ENCODE measurements at places on chromosomes 13 and 19.

DNA sequence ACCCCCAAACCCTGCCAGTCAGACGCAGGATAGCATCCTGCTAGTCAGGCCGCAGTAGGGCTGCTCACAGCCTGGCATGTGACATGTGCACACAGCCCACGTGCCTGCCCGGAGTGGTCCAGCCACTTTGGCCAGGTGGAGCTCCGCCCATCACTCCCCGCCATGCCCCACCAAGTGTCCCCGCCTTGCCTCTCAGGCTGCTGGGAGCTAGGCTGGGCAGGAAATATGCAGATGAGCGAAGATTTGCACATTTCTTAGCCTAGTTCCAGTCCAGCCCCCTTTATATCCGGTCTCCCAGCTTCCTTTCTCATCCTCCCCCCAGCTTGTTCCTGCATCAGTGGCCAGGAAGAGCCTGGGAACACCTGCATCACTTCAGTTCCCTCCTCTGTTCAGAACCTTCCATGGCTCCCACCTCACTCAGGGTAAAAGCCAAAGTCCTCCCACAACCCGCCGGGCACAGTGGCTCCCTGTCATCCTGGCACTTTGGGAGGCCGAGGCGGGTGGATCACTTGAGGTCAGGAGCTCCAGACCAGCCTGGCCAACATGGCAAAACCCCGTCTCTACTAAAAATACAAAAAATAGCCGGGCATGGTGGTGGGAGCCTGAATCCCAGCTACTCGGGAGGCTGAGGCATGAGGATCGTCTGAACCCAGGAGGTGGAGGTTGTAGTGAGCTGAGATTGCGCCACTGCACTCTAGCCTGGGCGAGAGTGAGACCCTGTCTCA lies 2.3 kb upstream of the DOCK6 start:
- no peak overlapping the region for H3K4me3 ChIP-seq
- no peaks in the 10 kb centered on the region for H3K36me3 ChIP-seq
- H3K27ac ChIP-seq = no peak overlapping the region
- peaks cover 15% of the 10 kb centered on the region for H3K27me3 ChIP-seq
- H3K4me1 ChIP-seq = peaks cover 5% of the 10 kb centered on the region
- no peak for DNase-seq

DNA sequence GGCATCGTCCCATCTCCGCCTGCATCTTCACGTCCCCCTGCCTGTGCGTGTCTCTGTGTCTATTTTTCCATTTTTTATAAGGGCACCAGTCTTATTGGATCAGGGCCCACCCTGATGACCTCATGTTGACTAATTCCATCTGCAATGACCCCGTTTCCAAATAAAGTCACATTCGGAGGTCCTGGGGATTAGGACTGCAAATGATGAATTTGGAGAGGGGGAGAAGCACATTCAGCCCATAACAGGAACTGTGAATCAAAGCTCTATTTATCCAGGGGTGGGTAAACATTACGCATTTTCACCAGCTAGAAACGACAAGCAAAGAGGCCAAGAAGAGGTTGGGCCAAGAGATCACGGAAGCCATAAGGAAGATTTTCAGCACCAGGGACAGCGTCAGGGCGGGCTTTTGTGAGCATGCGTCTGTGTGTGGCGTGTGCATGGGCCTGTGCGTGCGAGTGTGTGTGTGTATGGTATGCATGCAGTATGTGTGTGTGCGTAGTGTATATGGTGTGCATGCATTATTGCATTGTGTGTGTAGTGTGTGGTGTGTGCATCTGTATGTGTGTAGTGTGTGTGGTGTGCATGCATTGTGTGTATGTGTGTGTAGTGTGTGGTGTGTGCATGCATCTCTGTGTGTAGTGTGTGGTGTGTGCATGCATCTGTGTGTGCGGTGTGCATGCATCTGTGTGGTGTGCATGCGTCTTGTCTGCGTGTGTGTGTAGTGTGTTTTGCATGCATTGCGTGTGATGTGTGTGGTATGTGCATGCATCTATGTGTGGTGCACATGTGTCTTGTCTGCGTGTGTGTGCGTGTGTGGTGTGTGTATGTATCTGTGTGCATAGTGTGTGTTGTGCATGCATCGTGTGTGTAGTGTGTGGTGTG lies 19.6 kb downstream of the CELF5 start:
- no peak for DNase-seq
- no peaks in the 10 kb centered on the region for H3K4me1 ChIP-seq
- H3K4me3 ChIP-seq = no peak overlapping the region
- H3K36me3 ChIP-seq = no peaks in the 10 kb centered on the region
- H3K27me3 ChIP-seq = peaks cover 3% of the 10 kb centered on the region
- no peak overlapping the region for H3K27ac ChIP-seq

DNA sequence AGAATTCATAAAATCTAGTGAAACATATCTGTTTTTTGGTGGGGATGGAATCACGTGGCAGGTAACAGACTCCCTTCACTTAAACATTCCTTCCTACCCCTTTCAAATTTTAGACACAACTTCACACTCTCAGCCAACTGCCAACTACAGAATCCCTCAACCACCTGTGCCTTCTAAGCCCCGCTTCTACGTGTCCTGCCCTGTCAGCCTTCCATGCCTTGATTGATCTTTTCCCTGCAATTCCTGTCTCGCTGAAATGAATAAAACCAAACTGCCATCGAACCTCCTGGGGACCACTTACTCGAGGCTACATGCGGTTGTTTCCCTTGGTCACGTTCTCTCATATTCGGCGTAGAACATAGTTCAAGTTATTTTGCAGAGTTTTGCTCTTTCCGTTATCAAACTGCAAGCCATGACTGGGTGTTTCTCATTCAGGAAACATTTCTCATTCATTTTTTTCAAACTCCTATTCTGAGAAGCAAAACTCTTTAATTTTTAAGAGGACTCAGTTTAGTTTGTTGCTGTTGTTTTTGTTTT lies 1.1 kb downstream of the ZNF625 start:
- H3K4me1 ChIP-seq = peaks cover 7% of the 10 kb centered on the region
- no peak overlapping the region for H3K27ac ChIP-seq
- H3K4me3 ChIP-seq = peak overlapping the region; percentile 93
- no peaks in the 10 kb centered on the region for H3K27me3 ChIP-seq
- peaks cover 5% of the 10 kb centered on the region for H3K36me3 ChIP-seq
- DNase-seq = no peak

- peaks cover 8% of the 10 kb centered on the region for H3K36me3 ChIP-seq
- DNase-seq = peak; percentile 27
- H3K4me1 ChIP-seq = peaks cover 44% of the 10 kb centered on the region
- H3K27ac ChIP-seq = peak overlapping the region; percentile 62
- no peaks in the 10 kb centered on the region for H3K27me3 ChIP-seq
- H3K4me3 ChIP-seq = peak overlapping the region; percentile 34
Measured at GRCh38 chr19:5951338-5951861, 26.5 kb downstream of the RANBP3 start.

- no peak overlapping the region for H3K4me3 ChIP-seq
- H3K4me1 ChIP-seq = no peaks in the 10 kb centered on the region
- no peaks in the 10 kb centered on the region for H3K27me3 ChIP-seq
- DNase-seq = no peak
Measured at GRCh38 chr13:111330066-111330610, 9.7 kb downstream of the TEX29 start.

DNA sequence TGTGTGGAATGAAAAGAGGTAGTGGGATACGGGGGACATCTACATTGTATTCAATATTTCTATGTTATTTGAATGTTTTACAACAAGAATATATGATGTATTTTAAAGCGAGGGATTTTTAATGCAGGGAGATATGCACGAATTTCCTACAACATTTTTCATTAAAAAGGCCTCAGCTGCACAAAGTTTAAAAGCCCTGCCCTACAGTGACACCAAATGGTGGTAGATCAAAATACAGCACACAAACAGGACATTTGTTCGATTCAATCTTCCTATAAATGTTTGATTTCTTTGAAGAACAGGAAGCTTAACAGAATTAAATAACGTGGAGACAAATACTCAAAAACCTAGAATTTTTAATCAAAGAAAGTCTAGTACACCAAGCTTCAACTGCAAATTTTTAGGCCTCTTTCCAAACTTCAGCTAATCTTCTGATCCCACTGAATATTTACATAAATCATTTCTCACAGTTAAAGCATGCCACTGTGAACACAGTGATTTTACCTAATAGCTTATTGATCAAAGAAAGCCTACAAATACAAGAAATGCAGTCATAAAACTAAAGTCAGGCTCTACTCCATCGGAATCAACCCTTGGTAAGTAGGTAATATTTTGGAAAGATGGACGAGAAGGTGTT lies 257.2 kb downstream of the DIAPH3 start:
- H3K27me3 ChIP-seq = no peaks in the 10 kb centered on the region
- H3K4me3 ChIP-seq = no peak overlapping the region
- H3K27ac ChIP-seq = no peak overlapping the region

GRCh38 chr13:108676620-108677019 lies 47.2 kb downstream of the MYO16 start:
- no peak overlapping the region for H3K4me3 ChIP-seq
- no peaks in the 10 kb centered on the region for H3K4me1 ChIP-seq
- no peaks in the 10 kb centered on the region for H3K36me3 ChIP-seq
- no peak for DNase-seq
- H3K27ac ChIP-seq = no peak overlapping the region

DNA sequence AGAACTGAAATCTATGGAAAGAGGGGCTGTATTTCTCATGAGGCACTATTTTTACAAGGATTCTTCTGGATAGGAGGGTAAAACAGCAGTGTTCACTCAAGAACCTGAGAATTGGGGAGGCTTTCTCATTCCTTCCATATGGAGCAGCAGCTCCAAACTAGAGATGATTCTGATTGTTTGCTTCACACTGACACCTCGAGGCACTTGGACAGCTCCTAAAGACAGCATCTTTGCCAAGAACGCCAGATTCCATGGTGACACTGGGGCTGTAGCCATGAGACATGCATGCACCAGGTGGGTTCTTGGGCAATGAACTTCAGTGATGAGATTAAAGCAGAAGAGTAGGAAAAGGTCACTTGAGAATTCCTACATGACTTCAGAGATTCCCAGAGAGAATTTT lies 361.5 kb upstream of the HTR2A start:
- no peak overlapping the region for H3K27ac ChIP-seq
- peaks cover 2% of the 10 kb centered on the region for H3K27me3 ChIP-seq
- no peak for DNase-seq
- no peaks in the 10 kb centered on the region for H3K36me3 ChIP-seq
- H3K4me3 ChIP-seq = no peak overlapping the region

DNA sequence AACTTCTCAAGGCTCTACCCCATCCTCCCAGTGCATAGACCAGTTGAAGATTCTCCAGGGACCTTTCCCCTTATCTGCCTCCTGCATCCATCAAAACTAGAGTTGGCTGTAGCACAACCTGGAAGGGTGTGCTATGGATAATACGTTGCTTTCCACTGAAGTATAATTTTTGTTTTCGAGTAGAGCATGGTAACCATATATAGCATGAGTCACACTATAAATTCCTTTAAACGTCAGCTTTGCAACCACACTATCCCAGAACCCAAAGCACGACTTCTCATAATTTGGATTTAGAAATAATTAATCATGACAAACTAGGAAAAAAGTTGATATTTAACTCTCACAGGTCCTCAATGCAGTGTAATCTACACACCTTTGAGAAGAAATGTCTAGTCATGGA lies 138.3 kb upstream of the NBEA start:
- no peak overlapping the region for H3K4me3 ChIP-seq
- no peaks in the 10 kb centered on the region for H3K4me1 ChIP-seq
- no peak overlapping the region for H3K27ac ChIP-seq
- H3K36me3 ChIP-seq = no peaks in the 10 kb centered on the region
- no peak for DNase-seq
- H3K27me3 ChIP-seq = peaks cover 6% of the 10 kb centered on the region
